ENCODE measurements at places on chromosomes 6 and 20.

- DNase-seq, result no peak
Measured at GRCh38 chr6:87473419-87473903, 687 bp downstream of the SLC35A1 start.

- DNase-seq, result no peak
Measured at GRCh38 chr20:38700926-38701325, 23.4 kb upstream of the SLC32A1 start.

- DNase-seq, result no peak
Measured at GRCh38 chr6:116239256-116239655, 14.6 kb downstream of the TSPYL4 start.

DNA sequence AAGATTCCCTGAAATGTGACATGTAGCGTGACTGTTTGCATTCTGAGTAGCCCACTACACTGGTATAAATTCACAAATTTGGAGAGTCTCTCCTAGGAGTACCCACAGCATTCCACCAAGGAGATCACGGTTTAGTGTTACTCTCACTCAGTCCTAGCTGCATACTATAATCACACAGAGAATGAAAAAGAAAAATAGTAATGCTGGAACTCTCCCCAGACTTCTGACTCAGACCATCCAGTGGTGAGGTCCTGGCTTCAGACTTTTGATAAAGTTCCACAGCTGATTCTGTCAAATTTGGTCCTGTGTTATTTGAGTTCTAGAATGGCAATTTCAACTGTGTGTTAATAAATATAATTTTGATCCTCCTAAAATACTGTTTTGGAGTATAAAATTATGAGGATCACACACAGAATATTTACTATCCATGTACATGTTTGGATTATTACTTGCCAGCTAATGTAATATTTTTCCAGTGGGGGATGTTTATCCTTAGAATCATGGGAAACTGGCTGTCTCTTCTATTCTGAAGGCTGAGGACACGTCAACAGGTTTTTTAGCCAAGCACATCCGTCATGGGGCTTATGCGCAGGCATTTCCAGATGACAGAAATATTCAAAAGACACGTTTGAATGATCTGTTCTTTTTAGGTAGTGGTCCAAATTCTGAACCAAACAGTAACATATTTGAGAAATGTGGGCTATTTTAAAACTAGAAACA, 5.1 kb upstream of the KIAA0408 start:
- DNase-seq, result no peak

- DNase-seq, result no peak
Measured at GRCh38 chr20:19964289-19965265, 52.6 kb upstream of the NAA20 start.
